Hematopoietic multipotent progenitor cell treated with erythropoietin and hydrocortisone succinate and interleukin-3 and kit ligand, for 15 days (in vitro differentiated cells): ENCODE measurements at places on chromosomes 1 and 21.

- no peak for DNase-seq
These were observed 40.6 kb downstream of the TNNT2 start for GRCh38 chr1:201336711-201337450.

GRCh38 chr1:8395433-8395866 lies 77.5 kb downstream of the SLC45A1 start:
- DNase-seq, result no peak

DNA sequence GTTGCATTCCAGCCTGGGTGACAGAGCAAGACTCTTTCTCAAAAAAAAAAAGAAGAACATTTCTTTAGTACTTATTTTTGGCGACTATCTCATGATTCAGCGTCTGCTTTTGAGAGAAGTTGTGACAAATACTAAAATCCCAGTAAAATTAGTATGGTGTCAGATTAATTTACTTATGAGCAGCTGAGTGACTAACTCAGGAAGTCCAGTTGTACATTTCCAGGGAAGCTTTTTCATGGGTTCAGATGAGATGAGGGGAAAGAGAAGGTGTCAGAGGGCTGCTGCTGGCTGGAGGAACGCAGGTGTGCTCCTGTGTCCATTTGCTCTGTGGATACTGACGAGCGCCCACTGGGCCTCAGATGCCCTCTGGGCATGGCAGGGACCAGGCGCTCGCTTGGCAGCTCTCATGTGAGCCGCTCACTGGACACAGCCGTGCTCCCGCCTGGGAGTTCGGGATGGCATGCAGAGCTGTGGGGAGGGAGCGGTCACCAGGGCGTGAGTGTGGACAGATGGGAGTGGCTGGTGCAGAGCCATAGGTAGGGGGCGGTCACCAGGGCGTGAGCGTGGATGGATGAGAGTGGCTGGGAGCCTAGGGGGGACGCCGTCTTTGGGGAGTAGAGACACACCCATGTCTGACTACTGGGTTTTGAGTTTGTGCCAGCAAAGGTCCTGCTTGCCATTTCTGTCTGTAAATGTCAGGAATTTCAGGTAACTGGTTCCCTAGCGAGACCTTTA lies 55.0 kb downstream of the ADARB1 start:
- no peak for DNase-seq

- DNase-seq, result no peak
These were observed 20.3 kb downstream of the ARHGEF10L start for GRCh38 chr1:17559615-17560419.

DNA sequence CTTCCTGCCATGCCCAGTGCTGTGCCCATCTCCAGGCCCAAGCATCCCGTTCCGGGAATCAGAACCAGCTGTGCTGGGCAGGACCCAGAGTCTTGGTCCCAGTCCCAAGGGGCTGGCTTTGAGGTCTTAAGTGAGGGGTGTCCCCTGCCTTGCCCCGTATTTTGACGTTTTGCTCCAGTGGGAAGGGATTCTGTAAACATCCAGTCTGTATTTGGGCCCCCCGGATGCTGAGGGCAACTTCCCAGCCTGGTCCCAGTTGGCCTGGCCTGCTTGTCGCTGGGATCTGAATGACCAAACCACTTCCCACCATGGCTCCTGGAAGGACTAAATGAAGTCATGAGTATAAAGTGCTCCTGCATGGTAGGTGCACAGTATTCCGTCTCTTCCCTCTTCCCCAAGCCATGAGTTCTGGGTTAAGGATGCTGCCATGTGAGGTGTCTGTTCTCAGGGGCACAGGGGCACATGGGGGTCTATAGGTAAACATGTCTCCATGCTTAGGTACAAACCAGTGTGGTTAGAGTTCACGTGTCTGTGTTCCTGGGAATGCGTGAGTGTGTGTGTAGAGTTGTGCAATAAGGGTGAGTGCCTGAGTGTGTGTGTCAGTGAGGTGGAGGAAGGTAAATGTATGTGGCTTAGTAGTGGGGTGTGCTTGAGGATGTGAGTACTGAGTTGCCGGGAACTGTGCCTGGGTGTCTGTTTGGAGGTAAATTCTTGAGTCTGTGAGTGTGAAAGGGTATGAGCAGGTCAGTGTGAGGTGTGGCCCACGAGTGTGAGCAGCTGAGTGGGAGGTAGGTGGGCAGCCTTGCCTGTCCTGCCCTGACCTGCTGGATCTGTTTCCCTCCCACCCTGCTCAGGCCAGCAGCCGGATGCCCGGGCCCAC lies 1.5 kb downstream of the B4GALT2 start:
- no peak for DNase-seq

GRCh38 chr1:245256528-245256927 lies 101.7 kb downstream of the KIF26B start:
- DNase-seq, result no peak

DNA sequence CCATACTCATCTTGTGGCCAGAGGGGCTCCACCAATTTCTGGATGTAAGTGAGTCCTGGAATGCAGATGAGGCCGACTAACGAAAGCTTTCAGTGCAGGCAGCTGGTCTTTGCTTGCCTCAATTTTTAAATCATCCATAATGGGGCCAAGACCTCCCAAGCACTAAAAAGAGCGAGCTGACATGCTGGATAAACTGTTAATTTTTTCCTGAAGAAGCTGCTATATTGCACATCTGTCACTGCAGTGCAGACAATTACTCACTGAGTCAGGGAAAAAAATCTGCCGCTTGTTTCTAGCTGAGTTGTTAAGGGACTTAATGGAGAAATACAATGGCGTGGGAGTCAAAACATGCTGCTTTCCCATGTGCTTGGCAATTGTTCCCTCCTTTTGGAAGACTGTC lies 205.5 kb downstream of the GPATCH2 start:
- no peak for DNase-seq

GRCh38 chr1:231533240-231533639 lies 4.8 kb downstream of the TSNAX start:
- no peak for DNase-seq

DNA sequence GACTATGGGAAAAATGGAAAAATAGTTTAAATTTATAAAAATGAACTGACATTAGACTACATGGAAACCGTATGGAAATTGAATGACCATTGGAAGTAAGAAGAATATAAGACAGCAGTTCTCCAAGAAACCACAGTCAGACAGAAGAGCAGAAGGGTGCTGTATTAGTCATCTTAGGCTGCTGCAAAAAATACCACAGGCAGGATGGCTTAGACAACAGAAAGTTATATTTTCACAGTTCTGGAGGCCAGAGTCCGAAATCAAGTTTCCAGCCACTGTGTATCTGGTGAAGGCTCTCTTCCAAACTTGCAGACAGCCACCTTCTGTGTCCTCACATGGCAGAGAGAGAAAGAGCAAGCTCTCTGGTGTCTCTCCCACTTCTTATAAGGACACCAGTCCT lies 175.2 kb downstream of the DSCAM start:
- DNase-seq, result no peak

GRCh38 chr1:159798893-159799292 lies 3.3 kb upstream of the FCRL6 start:
- DNase-seq, result peak; percentile 48

- no peak for DNase-seq
These were observed 86.2 kb upstream of the IRF2BP2 start for GRCh38 chr1:234696148-234696576.

- DNase-seq, result no peak
These were observed 6.4 kb upstream of the GSTM4 start for GRCh38 chr1:109649491-109649914.

DNA sequence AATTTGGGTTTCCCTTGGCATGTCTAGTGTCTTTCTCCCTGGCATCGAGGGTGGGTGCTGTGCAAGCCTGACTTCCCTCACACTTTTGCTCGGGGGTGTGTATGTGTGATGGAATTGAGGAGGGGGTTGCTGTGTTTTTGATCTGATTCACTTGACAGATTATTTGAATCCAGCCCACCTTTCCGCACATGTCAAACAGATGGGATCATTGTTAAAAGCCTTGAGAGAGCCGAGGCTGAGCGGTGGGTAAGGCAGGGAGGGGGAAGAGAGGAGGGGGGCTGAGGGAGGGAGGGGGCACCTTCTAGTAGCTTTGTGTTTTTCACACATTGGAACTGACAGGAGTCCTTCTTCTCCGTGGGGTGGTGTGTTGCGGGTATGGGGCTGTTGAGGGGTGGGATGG lies 90.0 kb downstream of the PAPPA2 start:
- no peak for DNase-seq

GRCh38 chr1:229557913-229558414 lies 543 bp downstream of the ABCB10 start:
- peak; percentile 66 for DNase-seq

DNA sequence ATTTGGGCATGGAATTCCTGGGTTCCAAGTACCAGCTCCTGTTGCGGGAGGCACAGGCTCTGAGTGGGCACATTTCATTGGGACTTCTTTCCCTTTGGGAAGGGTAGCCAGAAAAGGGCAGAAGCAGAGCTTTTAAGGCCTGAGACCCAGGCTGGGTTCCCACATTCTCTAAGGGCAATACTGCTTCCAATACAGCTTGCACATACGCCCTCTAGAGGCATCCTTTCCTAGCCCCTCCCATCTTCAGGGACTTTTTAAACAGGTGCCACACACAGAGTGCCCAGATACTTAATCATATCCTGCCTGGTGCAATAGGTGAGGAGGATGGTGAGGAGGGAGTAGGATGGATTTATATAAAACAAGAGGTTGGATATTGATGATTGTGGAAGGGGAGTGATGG lies 5.7 kb downstream of the GPR88 start:
- DNase-seq, result no peak

- DNase-seq, result no peak
These were observed 121.8 kb downstream of the TOMM20 start for GRCh38 chr1:235006816-235007215.

- DNase-seq, result peak; percentile 23
These were observed 1.3 kb upstream of the GPATCH4 start for GRCh38 chr1:156602557-156602993.

DNA sequence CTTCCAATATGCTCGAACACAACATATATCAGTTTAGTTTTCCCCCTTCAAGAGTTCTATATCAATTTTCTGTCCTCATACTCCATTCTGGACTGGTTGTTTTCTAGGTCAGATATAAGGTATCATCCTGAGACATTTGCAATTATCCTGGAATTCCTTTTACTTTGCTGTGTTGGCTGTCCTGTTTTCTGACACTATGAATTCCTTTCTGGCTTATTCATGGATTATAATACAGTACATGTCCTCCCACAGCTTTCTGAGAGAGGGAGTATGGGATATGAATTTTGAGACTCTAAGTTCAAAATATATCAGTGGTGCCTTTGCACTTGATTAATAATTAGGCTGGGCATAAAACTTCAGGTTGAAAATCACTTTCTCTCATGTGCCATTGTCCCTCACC lies 11.9 kb downstream of the PHTF1 start:
- no peak for DNase-seq

DNA sequence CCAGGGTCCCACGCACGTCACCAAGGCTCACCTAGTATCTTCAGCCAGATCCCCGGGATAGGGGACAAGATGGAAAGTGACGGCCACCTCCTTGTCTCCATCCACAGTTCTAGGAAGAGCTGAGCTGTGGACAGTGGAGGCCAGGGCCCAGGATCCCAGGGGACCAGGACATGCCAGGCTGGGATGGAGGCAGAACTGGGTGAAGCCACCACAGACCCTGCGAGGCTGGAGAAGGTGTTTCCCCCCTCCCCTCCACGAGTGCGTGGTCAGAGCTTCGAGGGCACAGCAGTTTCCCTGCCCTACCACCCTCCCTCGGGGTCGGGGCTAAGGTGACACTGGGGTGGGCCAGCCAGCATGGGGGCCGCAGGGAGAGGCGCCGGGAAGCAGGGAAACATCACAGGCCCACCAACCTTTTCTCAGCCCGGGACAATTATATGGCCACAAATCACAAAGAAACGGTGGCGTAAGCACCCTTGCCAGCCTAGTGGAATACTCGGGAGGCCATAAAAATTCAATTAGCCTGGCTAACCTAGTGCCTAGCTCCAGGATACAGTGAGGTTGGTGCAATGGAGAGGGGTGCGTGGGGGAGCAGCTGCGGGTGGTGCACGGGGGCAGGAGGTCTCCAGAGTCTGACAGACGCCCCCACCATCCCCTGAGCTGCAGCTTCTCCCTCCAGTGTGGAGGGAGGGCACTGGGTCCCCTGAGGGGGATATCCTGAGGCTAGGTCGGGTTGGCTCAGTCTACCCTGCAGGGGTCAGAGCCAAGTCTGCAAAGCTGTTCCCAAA lies 13.4 kb downstream of the DRAXIN start:
- no peak for DNase-seq

GRCh38 chr1:87346130-87346814 lies 17.6 kb downstream of the LMO4 start:
- DNase-seq, result no peak

- DNase-seq, result no peak
These were observed 68.3 kb downstream of the MPZL1 start for GRCh38 chr1:167790117-167790516.

GRCh38 chr1:45822644-45823043 lies 19.2 kb downstream of the MAST2 start:
- DNase-seq, result no peak

GRCh38 chr1:204673909-204674649 lies 11.5 kb downstream of the LRRN2 start:
- DNase-seq, result no peak

- DNase-seq, result peak; percentile 67
These were observed at the start of gene ITLN2 for GRCh38 chr1:160954158-160955104. Gene ITLN2 (minus strand): TSS chr1:160954809. CDS start chr1:160954741, 68 bp downstream.

DNA sequence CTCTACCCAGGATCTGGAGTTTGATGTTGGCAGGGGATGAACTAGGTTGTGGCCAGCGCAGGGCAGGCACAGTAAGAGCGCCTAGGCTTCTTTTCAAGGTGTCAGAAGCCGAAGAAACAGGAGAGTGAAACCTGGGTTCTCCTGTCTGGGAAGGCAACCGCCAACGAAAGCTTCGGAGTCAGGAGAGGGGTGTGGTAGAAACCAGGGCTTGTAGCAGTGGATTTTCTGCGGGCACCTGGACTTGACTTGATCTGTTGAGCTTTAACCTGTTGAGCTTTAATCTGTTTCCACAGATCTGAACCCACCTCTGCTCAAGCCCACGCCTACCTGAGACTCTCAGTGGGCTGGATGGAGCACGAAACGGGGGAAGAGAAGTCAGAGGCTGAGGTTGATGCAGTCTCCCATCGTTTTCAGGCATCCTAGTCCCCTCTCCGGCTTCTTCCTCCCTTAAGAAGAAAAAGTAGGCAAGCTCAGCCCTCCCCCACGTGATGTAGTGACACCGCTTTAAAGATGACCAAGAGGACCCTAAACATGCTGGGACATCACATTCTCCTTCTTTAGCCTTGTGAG lies 9.3 kb downstream of the HLX start:
- no peak for DNase-seq

GRCh38 chr1:208007938-208008342 lies 97.0 kb upstream of the CD34 start:
- no peak for DNase-seq
